ENCODE measurements at places on chromosomes 12 and 14. TPM values are rescaled to one million over a fixed set of nuclear protein-coding genes. Genes with fewer than 3 reads are reported as not detected.

- DNase-seq, result no peak
Measured at GRCh38 chr12:66011731-66012130, 118.8 kb downstream of the LLPH start.

GRCh38 chr14:20989471-20989786 is 351 bp upstream of the METTL17 start:
- no peak for DNase-seq

- DNase-seq, result no peak
Measured at GRCh38 chr14:101873076-101873825, 91.1 kb upstream of the DYNC1H1 start.

- peak; percentile 31 for DNase-seq
Measured at GRCh38 chr14:38285962-38286361, 30.1 kb upstream of the CLEC14A start.

GRCh38 chr12:68919581-68920239 is 13.3 kb downstream of the CPM start:
- no peak for DNase-seq

DNA sequence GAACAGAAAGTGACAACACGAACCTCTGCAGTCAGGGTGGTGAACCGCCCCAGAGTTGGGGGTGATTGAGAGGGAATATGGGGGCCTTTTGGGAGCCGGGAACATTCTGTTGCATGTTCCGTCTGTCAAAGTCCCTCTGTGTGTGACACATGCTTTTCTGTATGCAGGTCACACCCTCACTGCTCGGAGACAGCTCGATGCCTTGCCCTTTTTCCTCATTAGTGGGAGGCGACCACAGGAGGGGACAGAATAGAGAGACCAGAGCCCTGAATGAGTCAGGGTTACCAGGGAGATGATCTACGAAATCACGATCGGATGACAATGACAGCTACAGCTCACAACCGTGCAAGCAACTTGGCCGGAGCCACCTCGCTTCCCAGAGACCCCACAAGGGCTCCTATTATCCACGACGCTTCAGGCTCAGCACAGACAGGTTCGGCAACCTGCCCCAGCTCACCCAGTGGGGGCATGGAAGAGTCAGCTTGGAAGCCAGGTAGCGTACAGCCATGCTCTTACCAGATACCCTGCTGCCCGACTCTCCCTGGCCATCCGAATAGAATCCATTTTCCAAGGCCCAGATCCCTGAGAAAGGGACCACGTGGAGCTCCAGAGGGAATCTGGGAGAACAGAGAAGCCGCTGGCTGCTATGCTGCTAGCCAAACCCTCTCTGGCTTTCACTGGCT is 38.8 kb downstream of the TESC start:
- no peak for DNase-seq

DNA sequence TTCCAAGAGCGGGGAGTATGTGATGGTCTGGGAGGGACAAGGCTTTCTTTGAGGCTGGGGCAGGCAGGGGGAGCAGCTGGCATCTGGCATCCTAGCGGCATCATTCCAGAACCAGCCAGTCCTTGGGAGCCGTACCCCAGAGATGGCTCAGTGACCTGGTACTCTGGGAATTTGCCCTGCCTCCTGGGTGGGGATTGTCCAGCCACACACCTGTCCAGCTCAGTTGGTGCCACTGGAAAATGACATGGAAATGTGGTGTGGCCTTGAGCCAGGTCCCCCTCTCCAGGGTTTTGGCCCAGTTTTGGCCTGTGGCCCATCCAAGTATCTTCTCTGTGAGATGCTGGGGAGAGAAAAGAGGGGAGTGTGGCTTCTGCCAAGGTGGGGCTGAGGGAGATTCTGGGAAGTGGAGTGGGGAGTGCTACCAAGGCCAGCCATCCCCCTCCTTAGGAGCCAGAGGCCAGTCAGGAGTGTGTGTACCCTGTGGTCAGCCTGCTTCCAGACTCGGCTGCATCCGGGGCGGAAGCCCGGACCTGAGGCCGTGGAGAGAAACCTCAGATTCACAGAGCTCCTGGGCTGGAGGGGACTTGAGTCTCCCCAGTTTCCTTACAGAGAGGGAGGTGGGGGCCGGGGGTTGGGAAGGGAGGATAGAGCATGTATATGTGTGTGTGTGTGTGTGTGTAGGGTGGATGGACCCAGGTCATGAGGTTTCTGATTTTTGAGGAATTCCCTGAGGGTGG is 14.7 kb upstream of the KRT80 start:
- no peak for DNase-seq

DNA sequence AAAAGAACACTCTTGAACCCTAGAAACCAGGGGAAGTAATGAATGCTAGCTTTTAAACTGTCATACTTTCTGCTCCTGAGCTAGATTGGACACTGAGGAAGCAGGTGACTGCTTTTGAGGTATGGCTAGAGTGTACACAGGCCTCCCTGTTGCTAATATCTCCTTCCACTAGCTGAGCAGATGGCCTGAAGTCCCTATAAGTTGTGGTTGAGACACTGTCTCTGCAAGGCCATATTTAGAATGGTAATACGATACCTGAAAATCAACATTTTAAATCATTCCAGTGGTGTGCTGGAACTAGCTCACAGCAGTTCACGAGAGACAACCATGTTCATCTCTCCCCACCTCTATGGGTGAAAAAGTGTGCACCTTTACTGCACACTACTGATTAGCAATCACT is 46.4 kb upstream of the BMP4 start:
- no peak for DNase-seq

- DNase-seq, result no peak
Measured at GRCh38 chr14:74618078-74618952, 6.3 kb upstream of the LTBP2 start.

DNA sequence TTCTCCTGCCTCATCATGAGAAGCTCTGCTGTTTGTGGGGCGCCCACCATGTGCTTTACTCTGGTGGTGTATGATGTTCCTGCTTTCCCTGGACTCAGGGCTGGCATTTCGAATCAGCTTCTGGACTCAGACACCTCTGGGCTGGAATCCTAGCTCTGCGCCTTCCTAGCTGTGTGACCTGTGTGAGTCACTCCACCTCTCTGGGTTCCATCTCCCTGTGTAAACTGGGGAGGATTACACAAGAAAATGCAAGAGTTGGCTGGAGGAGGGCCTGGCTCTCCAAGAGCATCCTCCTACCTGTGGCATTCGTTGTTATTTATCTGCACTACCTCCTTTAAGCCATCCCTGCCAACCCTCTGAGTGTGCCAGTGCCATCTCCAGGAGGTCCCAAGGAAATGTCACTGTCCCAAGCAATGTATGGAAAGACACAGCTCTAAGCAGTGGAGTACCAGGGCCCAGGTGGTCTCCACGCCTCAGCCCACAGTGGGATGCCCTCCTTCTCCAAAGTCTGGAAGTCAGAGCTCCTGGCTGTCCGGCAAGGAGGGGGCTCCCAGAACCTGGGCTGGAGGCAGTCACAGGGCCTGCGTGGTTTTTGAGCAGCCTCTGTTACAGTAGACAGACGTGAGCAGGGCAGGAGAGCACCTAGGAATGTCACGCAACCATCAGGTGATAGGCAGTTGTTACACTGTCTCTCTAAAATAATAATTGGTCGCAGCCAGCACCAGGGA is 7.3 kb upstream of the TNFAIP2 start:
- DNase-seq, result no peak

DNA sequence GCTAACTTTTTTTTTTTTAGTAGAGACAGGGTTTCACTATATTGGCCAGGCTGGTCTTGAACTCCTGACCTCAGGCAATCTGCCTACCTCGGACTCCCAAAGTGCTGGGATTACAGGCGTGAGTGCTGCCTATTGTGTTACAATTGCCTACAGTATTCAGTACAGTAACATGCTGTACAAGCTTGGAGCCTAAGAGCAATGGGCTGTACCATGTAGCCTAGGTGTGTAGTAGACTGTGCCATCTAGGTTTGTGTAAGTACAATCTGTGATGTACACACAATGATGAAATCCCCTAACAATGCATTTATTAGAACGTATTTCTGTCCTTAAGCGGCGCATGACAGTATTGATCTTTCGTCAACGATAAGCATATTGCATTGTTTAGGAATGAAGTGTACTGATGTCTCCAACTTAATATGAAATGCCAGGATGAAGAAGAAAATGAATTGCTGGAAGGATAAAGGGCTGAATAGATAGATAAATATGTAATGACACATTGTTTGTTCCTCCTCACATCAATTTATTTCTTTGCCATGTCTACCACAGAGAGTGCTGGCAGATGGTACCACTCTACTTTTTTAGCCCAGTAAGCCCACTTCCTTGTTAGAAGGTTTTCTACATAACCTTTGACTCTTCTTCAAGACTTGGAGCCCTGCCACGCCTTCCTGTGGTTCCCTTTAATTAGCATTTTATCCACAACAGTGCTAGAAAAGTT is 467.5 kb downstream of the VRK1 start:
- DNase-seq, result no peak

GRCh38 chr12:13986031-13986430 is 4.6 kb upstream of the GRIN2B start:
- no peak for DNase-seq

DNA sequence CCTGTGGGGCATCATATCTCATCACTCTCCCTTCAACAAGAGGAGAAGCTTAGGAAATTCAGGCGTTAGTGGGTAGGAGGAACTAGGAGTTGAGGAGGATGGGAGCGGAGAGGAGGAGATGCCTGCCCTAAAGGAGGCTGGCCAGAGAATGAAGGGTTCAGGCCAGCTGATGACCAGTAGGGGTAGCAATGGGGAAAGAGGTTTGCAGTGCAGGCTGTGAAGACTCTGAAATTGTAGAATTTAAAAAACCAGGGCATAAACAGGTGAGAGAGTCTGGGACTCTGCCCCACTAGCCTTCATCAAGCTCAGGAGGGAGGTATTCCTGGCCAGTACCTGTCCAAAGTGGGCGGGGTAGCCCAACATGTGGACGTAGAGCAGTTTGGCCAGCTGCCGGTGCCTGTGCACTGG is 809 bp downstream of the AP1G2 start:
- DNase-seq, result peak; percentile 30

GRCh38 chr14:68705741-68706283 is 87.1 kb downstream of the ZFP36L1 start:
- no peak for DNase-seq

DNA sequence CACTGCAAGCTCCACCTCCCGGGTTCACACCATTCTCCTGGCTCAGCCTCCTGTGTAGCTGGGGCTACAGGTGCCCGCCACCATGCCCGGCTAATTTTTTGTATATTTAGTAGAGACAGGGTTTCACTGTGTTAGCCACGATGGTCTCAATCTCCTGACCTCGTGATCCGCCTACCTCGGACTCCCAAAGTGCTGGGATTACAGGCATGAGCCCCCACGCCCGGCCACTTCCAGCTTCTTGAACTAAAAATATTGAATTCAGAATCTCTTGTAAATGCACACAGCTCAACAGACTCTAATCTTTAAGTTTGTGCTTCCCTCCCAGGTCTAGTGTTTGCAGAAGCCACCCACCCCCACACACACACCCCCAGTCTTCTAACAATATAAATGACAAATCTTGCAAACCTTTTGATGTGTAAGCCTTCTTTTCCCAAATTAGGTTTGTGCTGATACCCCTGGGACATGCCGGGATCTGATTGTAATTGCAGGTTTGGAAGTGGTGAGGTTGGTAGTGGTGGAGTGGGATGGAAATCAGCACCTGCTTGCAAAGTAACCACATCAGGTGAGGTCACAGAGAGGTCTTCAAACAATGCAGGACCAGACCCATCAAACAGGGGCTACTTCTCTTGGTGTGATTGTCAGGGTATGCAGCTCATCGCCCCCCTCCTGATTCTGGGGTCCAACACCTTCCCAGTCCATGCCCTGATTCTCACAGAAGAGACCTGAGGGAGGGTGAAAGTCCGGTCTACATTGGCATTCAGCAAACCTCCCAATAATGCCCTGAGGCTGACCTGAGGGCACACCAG is 51.4 kb upstream of the GPR132 start:
- no peak for DNase-seq

- DNase-seq, result no peak
Measured at GRCh38 chr12:128055567-128055966, 211.4 kb upstream of the TMEM132C start.

Gene CCDC59
- 28.6 TPM for total RNA-seq

Gene TPH2
- not detected for total RNA-seq

Gene IRAK4
- 28.0 TPM for total RNA-seq

Gene CLEC2B
- 70.1 TPM for total RNA-seq

Measured in lung (tissue), 17 donors.